ENCODE measurements at places on chromosomes 5 and 9. TPM values are rescaled to one million over a fixed set of nuclear protein-coding genes. Genes with fewer than 3 reads are reported as not detected.

UAP1L1 gene
- total RNA-seq: 15.1 TPM

- no peaks in the 10 kb centered on the region for H3K4me1 ChIP-seq
- no peaks in the 10 kb centered on the region for H3K27me3 ChIP-seq
- no peak for DNase-seq
- H3K4me3 ChIP-seq: no peak overlapping the region
These were observed 267.2 kb upstream of the MSX2 start for GRCh38 chr5:174457141-174457678.

SLC6A7 gene
- not detected for total RNA-seq

- no peaks in the 10 kb centered on the region for H3K36me3 ChIP-seq
- H3K27me3 ChIP-seq: no peaks in the 10 kb centered on the region
- peak; percentile 86 for DNase-seq
These were observed 2.8 kb upstream of the CCIN start for GRCh38 chr9:36166168-36166927.

GRCh38 chr5:91419571-91420537 lies 36.7 kb upstream of the ARRDC3 start:
- H3K36me3 ChIP-seq: no peaks in the 10 kb centered on the region
- H3K4me3 ChIP-seq: no peak overlapping the region
- no peaks in the 10 kb centered on the region for H3K4me1 ChIP-seq

DNA sequence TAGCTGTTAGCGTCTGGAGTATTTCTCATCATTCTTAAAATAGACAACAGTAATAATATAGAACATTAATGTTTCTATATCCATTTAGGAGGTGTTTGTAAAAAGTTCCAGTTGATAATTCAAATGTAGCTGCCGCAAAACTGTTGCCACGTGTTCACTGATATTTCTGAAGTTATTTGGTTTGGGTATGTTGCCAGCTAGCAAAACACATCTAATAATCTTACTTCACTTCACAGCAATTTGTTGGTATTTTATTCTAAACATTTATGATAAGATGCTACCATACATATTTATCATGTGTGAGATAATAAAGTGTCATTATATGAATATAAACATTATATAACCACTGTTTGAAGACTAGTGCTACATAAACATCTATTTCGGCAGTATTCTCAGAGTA lies 101.6 kb downstream of the CDH12 start:
- no peak overlapping the region for H3K4me3 ChIP-seq
- DNase-seq: no peak
- H3K4me1 ChIP-seq: no peaks in the 10 kb centered on the region

DNA sequence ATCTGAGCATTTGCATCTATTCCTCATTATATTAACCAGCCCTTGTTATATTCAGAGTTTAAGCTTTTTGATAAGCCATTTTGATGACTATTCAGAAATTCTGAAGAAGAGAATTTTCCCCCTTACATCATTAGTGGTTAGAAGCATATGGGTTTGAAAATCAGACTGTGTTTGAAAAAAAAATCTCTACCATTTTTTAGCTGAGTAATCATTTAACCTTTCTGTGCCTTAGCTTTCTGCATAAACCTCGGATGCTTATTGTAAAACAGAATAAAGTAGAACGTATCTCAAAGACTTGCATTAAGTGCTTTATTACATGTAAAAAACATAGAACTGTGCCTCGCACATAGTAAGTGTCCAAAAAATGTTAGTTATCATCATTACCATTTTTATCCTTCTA lies 278.6 kb downstream of the RFX3 start:
- H3K4me3 ChIP-seq: no peak overlapping the region
- no peaks in the 10 kb centered on the region for H3K36me3 ChIP-seq
- H3K27ac ChIP-seq: no peak overlapping the region
- no peaks in the 10 kb centered on the region for H3K4me1 ChIP-seq
- H3K27me3 ChIP-seq: no peaks in the 10 kb centered on the region

GRCh38 chr9:120776788-120777187 lies 16.4 kb downstream of the FBXW2 start:
- H3K36me3 ChIP-seq: peaks cover 52% of the 10 kb centered on the region
- no peak overlapping the region for H3K4me3 ChIP-seq
- H3K4me1 ChIP-seq: no peaks in the 10 kb centered on the region

EFNA5 gene
- total RNA-seq: not detected

- no peak for DNase-seq
- H3K27me3 ChIP-seq: no peaks in the 10 kb centered on the region
- no peaks in the 10 kb centered on the region for H3K4me1 ChIP-seq
- H3K36me3 ChIP-seq: no peaks in the 10 kb centered on the region
- H3K4me3 ChIP-seq: no peak overlapping the region
These were observed 229.7 kb upstream of the IRX4 start for GRCh38 chr5:2112173-2113025.

C9 gene
- total RNA-seq: not detected

- H3K27ac ChIP-seq: no peak overlapping the region
- no peak overlapping the region for H3K4me3 ChIP-seq
- no peaks in the 10 kb centered on the region for H3K36me3 ChIP-seq
- no peaks in the 10 kb centered on the region for H3K27me3 ChIP-seq
- DNase-seq: no peak
These were observed 18.4 kb upstream of the ERAP2 start for GRCh38 chr5:96857924-96858323.

- no peaks in the 10 kb centered on the region for H3K36me3 ChIP-seq
- H3K4me3 ChIP-seq: no peak overlapping the region
- H3K27me3 ChIP-seq: no peaks in the 10 kb centered on the region
- DNase-seq: no peak
- no peaks in the 10 kb centered on the region for H3K4me1 ChIP-seq
- no peak overlapping the region for H3K27ac ChIP-seq
These were observed 181.5 kb downstream of the SLCO4C1 start for GRCh38 chr5:102114525-102115069.

CNTLN gene
- 18.3 TPM for total RNA-seq

GGTA1 gene
- total RNA-seq: not detected

HRCT1 gene
- total RNA-seq: not detected

TBCA gene
- 442 TPM for total RNA-seq

GRCh38 chr9:4640027-4640426 lies 22.1 kb upstream of the PLPP6 start:
- H3K36me3 ChIP-seq: no peaks in the 10 kb centered on the region
- no peak overlapping the region for H3K4me3 ChIP-seq
- no peaks in the 10 kb centered on the region for H3K27me3 ChIP-seq
- H3K27ac ChIP-seq: no peak overlapping the region
- DNase-seq: no peak
- peaks cover 4% of the 10 kb centered on the region for H3K4me1 ChIP-seq

GABRA1 gene
- total RNA-seq: not detected

DNA sequence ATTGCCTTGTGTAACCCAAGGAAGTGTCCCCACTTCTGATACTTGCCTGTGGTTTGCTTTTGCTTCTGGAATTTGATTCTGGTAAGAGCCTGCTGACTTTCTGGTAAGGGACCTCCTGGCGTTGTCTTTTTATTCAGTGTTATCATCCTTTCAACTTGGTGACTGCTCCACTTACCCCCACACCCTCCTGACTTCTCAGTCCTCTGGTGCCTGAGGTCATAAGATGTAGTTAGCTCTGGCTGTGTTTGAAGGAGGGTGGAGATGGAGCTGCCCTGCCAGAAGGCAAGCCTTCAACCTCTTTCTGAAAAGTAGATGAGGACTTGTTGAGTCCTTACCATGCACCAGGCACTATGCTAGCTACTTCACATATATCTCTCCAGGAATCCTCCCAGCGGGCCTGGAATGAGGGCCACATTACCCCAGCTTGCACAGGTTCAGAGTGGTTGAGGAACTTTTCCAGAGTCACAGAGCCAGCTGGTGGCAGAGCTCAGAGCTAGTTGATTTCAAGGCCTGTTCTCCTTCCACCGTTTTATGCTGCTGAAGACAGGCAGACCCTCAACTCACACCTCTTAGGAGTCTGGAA lies 45.2 kb upstream of the PITX1 start:
- H3K4me3 ChIP-seq: no peak overlapping the region
- H3K27me3 ChIP-seq: no peaks in the 10 kb centered on the region
- no peak for DNase-seq
- H3K27ac ChIP-seq: no peak overlapping the region
- peaks cover 8% of the 10 kb centered on the region for H3K4me1 ChIP-seq

GRCh38 chr9:78767490-78767889 lies 470.6 kb downstream of the PSAT1 start:
- H3K4me1 ChIP-seq: no peaks in the 10 kb centered on the region
- no peak overlapping the region for H3K4me3 ChIP-seq
- H3K36me3 ChIP-seq: no peaks in the 10 kb centered on the region

GRCh38 chr5:168781941-168782571 lies 202.9 kb upstream of the PANK3 start:
- H3K27ac ChIP-seq: no peak overlapping the region
- peaks cover 2% of the 10 kb centered on the region for H3K27me3 ChIP-seq
- DNase-seq: no peak

- peak overlapping the region; percentile 73 for H3K4me3 ChIP-seq
These were observed 2.8 kb upstream of the PFN3 start for GRCh38 chr5:177403102-177403791.

DNA sequence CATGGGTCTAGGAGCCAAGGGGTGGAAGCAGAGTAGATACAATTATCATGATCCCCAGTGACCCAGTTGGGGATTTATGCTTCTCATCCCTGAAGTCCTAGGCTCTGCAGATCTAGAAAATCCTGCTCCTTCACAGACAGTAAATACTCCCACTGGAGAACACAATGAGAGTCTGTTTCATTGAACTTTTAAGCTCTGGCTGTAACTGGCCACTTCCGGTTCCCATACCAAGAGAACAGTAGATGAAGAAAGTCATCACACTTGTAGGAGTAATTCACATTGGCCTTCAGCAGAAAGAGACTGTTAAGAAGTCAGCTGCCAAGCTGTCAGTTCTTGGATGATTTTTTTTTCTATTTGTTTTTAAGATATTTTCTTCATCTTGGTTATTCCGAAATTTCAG lies 597.1 kb downstream of the ACTL7B start:
- H3K36me3 ChIP-seq: no peaks in the 10 kb centered on the region
- no peak overlapping the region for H3K4me3 ChIP-seq
- no peaks in the 10 kb centered on the region for H3K27me3 ChIP-seq
- no peaks in the 10 kb centered on the region for H3K4me1 ChIP-seq

DNA sequence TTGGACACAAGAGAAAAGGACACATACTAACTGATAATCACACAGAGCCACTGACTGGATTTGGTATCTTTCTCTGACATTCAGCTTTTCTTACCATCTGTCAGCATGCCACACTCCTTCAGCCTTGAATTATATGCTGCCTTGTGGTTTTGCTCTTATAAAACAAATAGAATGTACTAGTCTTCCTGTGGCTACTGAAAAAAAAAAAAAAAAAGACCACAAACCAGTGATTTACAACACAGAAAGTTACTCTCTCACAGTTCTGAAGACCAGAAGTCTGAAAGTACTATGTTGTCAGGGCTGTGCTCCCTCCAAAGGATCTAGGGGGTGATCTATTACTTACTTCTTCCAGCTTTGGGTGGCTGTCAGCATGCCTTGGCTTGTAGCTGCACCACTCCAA lies 82.3 kb downstream of the THBS4 start:
- no peak for DNase-seq
- H3K4me1 ChIP-seq: no peaks in the 10 kb centered on the region
- no peak overlapping the region for H3K27ac ChIP-seq
- no peaks in the 10 kb centered on the region for H3K36me3 ChIP-seq

DNA sequence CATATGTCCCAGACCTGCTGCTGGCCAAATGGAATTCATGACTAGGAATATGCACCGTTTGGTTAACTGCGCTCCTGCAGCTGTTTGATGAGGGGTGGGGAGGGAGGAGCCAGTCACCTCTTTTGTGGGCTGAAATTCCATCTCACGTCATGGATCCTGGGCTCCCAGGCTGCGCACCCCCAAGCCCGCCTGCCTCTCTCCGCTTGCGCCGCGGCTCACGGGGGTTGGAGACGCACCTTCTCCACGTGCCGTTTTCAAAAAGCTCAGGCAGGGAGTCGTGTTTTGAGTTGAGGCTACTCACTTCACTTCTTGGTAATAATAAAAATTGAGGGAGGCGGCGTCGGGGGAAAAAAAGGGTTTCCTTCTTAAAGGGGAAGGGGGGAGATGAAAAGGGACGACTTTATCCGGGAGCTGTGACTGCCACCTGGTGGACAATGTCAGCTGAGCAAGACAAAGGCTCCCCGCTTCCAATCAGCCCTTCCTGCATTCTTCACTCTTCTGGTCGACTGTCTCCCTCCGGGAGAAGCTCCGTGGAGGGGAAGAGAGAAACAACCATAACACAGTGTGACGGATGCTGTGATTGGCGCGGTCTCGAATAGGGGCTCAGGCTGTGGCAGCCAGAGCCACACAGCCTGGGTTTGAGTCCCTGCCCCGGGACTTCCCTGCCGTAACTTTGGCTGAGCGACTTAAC lies 15.9 kb upstream of the C5orf47 start:
- H3K27me3 ChIP-seq: no peaks in the 10 kb centered on the region
- H3K27ac ChIP-seq: no peak overlapping the region
- DNase-seq: peak; percentile 89
- H3K4me3 ChIP-seq: no peak overlapping the region

PFN3 gene
- total RNA-seq: not detected

GRCh38 chr5:170223360-170223759 lies 9.4 kb upstream of the C5orf58 start:
- peak; percentile 57 for DNase-seq
- H3K36me3 ChIP-seq: no peaks in the 10 kb centered on the region

LRRTM2 gene
- total RNA-seq: not detected

DNA sequence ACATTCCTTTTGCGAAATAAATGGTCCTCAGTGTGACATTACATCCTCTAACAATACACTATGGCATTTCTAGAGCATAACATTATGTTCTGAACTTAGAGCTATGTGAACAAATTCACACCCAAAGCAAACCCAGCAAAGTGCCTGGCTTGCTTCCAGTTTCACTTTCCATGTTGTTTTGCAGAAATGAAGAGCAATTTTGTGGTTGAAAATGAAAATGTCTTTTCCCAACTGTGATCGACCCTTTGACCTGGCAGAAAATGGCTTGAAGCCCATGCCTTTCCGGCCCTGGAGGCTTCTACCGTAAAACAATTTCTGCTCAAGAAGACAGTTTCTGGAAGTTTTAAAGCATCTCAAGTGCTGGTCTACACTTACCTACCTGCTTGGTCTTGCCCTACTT lies 344.7 kb upstream of the RGMB start:
- no peak overlapping the region for H3K27ac ChIP-seq
- H3K4me3 ChIP-seq: no peak overlapping the region
- no peaks in the 10 kb centered on the region for H3K4me1 ChIP-seq
- no peaks in the 10 kb centered on the region for H3K27me3 ChIP-seq
- no peaks in the 10 kb centered on the region for H3K36me3 ChIP-seq

GRCh38 chr9:93111371-93112115 lies 15.5 kb downstream of the CARD19 start:
- H3K4me3 ChIP-seq: peak overlapping the region; percentile 34
- no peaks in the 10 kb centered on the region for H3K36me3 ChIP-seq
- H3K4me1 ChIP-seq: peaks cover 23% of the 10 kb centered on the region
- H3K27me3 ChIP-seq: no peaks in the 10 kb centered on the region
- peak overlapping the region; percentile 58 for H3K27ac ChIP-seq

DNA sequence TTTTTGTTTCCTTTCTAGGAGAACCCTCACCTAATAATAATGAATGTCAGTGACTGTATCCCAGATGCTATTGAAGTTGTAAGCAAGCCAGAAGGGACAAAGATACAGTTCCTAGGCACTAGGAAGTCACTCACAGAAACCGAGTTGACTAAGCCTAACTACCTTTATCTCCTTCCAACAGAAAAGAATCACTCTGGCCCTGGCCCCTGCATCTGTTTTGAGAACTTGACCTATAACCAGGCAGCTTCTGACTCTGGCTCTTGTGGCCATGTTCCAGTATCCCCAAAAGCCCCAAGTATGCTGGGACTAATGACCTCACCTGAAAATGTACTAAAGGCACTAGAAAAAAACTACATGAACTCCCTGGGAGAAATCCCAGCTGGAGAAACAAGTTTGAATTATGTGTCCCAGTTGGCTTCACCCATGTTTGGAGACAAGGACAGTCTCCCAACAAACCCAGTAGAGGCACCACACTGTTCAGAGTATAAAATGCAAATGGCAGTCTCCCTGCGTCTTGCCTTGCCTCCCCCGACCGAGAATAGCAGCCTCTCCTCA lies 87.1 kb downstream of the OSMR start:
- DNase-seq: no peak
- H3K27ac ChIP-seq: no peak overlapping the region
- H3K4me3 ChIP-seq: no peak overlapping the region
- H3K4me1 ChIP-seq: no peaks in the 10 kb centered on the region
- no peaks in the 10 kb centered on the region for H3K27me3 ChIP-seq
